ENCODE measurements at places on chromosomes 6 and 20. TPM values are rescaled to one million over a fixed set of nuclear protein-coding genes. Genes with fewer than 3 reads are reported as not detected.

RNF182 gene
- 3.0 TPM for total RNA-seq

CDH26 gene
- 0.86 TPM for total RNA-seq

RSPH4A gene
- total RNA-seq, result 2.4 TPM

PLCB1 gene
- total RNA-seq, result 13.7 TPM

ANKRD66 gene
- not detected for total RNA-seq

CLPSL2 gene
- total RNA-seq, result not detected

SIRPB2 gene
- not detected for total RNA-seq

PTK7 gene
- total RNA-seq, result 101 TPM
